Natural killer cell (primary cell): ENCODE measurements at places on chromosomes 6 and 20. TPM values are rescaled to one million over a fixed set of nuclear protein-coding genes. Genes with fewer than 3 reads are reported as not detected.

Gene RCAN2
- not detected for total RNA-seq

Gene CD24
- total RNA-seq, result 1.2 TPM

- H3K4me3 ChIP-seq, result no peak overlapping the region
- no peak for DNase-seq
- no peaks in the 10 kb centered on the region for H3K27me3 ChIP-seq
- no peak overlapping the region for H3K27ac ChIP-seq
- no peaks in the 10 kb centered on the region for H3K4me1 ChIP-seq
Measured at GRCh38 chr6:100768816-100769351, 112.2 kb downstream of the ASCC3 start.

Gene PLEKHG1
- 1.4 TPM for total RNA-seq

Gene HLA-G
- 4.0 TPM for total RNA-seq

Gene ATP9A
- total RNA-seq, result 1.4 TPM

Gene PIGU
- 7.0 TPM for total RNA-seq

Gene DNAH8
- not detected for total RNA-seq

GRCh38 chr6:137490006-137490905, 3.9 kb downstream of the OLIG3 start:
- peaks cover 47% of the 10 kb centered on the region for H3K4me1 ChIP-seq
- no peak overlapping the region for H3K27ac ChIP-seq

Gene SPEF1
- not detected for total RNA-seq

Gene CENPB
- 55.4 TPM for total RNA-seq

DNA sequence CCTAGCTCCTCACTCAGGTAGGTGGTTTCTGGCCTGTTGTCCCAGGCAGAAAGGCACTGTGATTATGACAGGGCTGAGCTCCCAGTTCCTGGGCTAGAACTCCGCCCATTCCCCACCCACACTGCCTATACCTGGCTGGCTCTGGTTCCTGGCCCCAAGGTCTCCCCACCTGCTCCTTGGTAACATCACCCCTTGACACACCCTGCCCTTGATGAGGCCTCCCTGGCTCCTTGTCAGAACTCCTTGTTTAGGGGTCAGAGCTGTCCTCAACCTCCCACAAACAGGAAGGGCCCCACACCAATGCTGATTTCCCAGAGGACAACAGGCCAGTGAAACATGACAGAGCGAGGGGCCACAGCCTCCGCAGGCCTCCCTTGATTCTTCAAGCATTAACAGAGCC, 15.5 kb upstream of the MYMX start:
- H3K27ac ChIP-seq, result no peak overlapping the region
- no peaks in the 10 kb centered on the region for H3K36me3 ChIP-seq
- no peaks in the 10 kb centered on the region for H3K27me3 ChIP-seq
- no peaks in the 10 kb centered on the region for H3K4me1 ChIP-seq
- DNase-seq, result no peak
